ENCODE measurements at places on chromosomes 4 and X.

GRCh38 chr4:178293601-178294000 is 851.4 kb upstream of the AGA start:
- no peak for DNase-seq

DNA sequence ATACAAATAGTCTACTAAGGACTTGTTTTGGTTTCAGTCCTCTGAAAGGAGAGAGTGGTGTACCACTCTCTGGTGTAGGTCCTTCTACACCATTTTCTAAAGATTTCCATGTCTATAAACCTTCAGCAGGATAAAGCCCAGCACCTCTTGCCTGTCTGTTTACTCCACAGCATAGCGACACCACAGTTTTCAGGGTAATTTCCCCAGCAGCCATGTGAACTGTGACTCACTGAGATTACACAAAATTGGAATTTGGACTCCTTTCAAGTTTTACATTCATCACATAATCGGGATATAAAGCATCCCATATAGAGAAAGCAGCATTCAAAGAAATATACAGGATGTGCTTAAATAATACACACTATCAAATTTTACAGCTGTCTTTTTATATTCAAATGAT is 229.6 kb downstream of the PRDM5 start:
- DNase-seq, result no peak

GRCh38 chrX:11341274-11342201 is 48.3 kb downstream of the AMELX start:
- no peak for DNase-seq

GRCh38 chr4:42985976-42986375 is 93.5 kb downstream of the GRXCR1 start:
- no peak for DNase-seq

GRCh38 chr4:38298868-38299713 is 338.9 kb downstream of the PTTG2 start:
- no peak for DNase-seq

DNA sequence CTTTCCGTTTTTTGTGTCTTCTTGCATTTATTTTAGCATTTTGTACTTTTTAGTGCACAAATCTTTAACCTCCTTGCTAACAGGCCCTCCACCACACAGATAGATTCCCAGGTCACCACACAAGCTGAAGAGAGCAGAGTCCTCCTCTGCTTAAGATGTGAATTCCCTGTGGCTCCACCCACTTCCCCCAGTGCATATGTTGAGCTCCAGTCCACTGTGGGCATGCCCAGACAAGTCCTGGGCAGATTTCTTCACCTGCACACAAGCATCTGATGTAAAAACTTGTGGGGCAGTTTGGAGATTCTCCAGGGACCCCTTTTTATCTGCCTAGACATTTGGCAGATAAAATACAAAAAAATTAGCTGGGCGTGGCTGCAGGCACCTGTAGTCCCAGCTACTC is 19.8 kb upstream of the PASD1 start:
- DNase-seq, result no peak

GRCh38 chrX:136106920-136107528 is 40.3 kb upstream of the FHL1 start:
- DNase-seq, result no peak
